ENCODE measurements at places on chromosomes 12 and 14.

- no peak for DNase-seq
These were observed 30.9 kb downstream of the CCDC92 start for GRCh38 chr12:123941624-123942237.

- no peak for DNase-seq
These were observed 716.4 kb downstream of the FSCB start for GRCh38 chr14:43790681-43791080.

DNA sequence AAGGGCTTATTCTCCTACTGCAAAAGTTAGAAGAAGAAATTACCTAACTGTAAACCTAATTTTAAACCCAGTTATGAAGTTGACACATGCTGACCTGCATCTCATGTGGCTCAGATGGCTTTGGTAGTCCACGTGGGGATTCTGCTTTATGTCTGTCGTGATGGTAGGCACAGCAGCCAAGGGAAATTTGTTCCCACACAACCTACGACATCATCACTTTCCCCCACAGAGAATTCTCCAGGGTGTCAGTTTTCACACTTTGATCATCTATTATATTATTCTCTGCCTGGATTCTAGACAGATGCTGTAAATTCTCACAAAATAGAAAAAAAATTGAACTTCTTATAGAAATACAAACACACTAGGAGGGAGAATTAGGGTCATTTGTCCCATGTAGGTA is 70.6 kb downstream of the PTHLH start:
- no peak for DNase-seq

- no peak for DNase-seq
These were observed 53.4 kb downstream of the ELK3 start for GRCh38 chr12:96247563-96247962.

- no peak for DNase-seq
These were observed 327.7 kb downstream of the RAD51B start for GRCh38 chr14:68147303-68147702.

GRCh38 chr12:76441016-76441415 is 92.8 kb upstream of the BBS10 start:
- no peak for DNase-seq

DNA sequence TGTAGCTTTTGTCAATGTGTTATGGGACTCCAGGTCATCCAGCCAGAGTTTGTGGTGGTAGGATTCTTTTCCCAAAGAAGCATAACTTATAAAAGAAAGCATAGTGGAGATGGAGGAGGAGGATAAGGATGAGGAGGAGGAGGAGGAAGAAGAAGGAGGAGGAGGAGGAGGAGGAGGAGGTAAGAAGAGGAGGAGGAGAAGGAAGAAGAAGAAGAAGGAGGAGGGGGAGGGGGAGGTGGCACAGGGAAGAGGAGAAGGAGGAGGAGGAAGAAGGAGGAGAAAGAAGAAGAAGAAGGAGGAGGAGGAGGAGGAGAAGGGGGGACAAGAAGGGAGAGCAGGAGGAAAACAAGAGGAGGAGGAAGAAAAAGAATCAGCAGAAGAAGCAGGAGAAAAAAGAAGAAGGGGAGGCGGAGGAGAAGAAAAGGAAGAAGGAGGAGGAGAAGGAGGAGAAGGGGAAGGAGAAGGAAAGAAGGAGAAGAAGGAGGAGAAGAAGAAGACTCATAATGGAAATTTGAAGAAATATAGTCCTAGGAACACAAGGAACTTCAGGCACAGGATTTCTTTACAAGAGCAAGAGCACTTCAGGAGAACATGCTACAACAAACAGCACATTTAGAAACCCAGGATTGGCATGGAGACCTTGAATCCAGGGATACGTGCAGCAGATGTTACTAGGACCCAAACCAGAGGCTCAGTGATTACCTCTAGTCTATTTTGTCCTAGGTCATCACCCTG is 22.6 kb downstream of the TSPAN8 start:
- no peak for DNase-seq

DNA sequence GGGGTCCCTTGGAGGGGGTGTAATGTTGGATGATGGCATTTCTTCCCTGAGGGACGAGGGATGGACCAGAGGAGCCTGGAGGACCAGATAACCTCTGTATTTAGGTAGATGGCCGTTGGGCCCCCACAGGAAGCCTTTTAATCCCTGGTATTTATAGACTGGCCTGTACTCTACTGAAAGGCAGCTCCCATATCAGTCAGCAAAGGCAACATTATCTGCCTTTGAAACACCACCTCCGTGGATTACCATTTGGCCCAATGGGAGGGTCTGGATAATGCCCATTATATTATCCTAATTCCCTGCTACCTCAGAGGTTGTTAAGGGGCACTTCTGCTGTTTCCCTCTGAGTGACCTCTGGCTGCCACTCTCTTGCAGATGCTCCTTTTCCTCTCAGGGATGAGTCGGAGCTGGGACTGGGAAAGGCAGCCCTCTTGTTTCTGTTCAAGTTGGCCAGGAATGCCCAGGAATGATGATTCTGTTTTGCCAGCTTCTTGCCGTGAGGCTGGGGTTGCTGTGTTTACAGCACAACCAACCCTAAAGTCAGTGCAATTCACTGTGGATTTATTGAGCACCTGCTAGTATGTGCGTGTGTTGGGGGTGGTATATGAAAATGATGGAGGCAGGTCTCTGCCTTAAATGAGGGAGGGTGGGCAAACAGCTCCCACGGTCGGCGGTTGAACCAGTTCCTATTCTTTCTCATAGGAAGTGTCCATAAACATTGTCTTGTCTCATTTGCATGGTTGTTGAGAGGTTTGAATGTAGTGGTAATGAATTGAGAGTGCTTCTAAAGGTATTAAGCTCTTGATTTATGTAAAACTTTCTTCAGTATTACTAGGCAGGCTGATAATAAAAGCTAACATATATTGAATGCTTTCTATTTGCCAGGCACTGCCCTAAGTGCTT is 18.1 kb downstream of the SUSD6 start:
- DNase-seq, result no peak

DNA sequence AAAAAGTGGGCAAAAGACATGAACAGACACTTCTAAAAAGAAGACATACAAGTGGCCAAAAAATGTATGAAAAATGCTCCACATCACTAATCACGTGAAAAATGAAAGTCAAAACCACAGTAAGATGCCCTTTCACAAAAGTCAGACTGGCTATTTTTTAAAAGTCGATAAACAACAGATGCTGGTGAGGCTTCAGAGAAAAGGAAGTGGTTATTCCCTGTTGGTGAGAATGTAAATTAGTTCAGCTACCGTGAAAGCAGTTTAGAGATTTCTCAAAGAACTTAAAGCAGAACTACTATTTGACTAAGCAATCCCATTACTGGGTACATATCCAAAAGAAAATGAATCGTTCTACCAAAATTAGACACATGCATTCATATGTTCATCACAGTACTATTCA is 237.0 kb downstream of the KIF21A start:
- DNase-seq, result no peak

DNA sequence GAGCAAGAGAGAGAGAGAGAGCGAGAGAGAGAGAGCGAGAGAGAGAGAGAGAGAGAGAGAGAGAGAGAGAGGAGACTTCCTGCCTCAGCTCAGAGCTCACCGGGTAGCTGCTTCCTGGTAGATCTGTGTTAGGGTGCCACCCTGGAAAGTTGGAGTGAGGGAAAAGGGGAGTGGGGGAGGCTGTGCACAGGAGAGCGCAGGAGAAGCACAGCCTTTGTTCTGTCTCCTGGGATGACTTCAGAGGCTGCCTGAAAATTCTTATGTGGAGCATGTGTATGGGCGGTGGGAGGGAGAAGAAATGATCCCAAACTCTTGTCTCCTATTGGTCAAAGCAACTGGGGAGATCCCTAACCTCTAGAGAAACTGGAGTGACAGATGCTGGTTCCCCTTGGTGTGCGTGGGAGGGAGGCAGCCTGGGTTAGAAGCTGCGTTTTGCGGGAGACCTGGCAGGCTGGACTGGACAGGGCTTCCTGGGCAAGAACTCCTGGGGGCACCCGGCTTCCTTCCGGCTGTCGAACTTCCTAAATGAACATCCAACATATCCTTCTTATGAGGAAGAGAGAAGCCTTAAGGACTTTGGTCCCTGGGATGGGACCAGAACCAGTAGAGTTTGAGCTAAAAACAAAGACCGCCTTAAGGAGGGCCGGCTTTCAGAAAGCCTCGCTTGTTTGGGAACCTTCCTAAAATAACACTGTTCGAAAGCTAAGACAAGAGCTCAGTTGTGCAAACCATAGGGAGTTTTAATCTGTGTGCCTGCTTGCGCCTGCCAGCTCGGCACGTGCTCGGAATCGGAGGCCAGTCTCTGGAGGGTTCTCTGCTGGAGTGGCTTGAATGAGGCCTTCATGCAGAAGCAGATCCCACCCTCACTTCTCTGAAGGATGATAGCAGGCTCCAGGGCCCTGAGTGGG is 30.4 kb upstream of the BEGAIN start:
- DNase-seq, result no peak

DNA sequence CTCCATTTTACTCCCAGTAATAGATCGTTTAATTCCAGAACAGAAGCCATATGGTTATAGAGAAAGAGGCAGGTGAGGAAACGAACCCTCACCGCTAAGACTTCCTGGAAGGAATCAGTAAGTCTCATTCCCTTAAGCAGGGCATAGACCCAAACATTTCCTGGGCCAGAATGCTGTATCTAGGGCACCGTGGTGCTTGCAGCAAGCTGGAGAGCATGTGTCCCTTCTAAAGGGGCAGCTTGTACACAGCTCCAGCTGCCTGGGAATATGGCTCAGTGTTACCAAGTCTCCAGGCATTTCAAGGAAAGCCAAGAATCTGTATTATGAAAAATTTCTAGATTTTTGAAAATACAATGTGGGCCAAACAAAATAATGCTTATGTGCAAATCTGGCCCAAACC is 73.4 kb downstream of the PPM1H start:
- no peak for DNase-seq

- no peak for DNase-seq
These were observed 355.0 kb downstream of the ETNK1 start for GRCh38 chr12:22979854-22980469.

DNA sequence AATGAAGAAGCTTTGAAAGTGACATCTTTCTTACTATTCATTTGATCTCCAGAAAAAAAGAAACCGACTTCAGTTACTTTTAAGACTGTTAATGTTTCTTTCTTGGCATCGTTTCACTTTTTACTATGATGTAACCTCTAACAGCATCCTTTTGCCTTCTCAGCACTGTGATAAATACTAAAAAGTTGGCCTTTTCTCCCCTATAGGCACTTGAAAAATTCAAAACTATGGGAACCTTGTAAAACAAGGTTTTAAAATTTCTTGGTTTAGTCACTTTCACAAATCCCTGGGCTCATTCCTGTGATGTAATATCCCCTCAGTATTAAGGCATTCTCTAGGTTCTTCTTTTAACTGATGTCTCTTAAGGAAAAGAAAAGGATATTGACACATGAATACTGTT is 281.8 kb downstream of the EGLN3 start:
- DNase-seq, result no peak

DNA sequence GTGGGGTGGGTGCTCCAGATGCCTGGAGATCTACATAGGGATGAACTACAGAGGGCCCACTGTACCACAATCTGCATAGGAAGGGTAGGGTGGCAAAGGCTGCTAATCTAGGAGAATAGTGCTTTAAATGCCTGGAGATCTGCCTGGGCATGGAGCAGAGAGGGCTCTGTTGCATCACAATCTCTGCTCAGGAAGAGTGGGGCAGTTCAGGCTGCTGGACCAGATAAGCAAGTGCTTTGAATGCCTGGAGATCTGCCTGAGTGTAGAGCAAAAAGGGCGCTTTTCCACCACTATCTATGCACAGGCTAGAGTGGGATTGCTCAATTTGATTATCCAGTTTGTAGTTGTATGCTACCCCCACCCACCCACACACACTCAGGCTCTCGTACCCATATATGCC is 886.3 kb upstream of the SEL1L start:
- DNase-seq, result no peak

GRCh38 chr12:32789916-32790315 is 34.2 kb upstream of the YARS2 start:
- no peak for DNase-seq

DNA sequence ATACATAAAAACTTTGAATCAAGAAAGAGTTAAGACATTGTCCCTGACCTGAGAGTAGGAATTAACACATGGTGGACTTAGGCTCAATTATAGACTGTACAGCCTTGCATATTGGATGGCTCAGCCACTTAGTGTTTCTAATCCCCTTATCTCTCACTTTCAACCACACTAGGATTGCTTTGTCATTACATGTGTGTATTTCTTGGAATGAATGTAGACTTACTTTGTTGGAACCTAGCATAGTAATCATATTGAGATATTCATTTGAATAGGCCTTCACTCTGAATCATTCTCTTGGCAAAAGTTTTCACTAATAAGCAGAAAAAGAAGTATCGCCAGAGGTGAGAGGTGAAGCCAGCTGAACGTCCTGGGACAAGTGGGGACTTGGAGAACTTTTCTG is 1973.9 kb upstream of the FLRT2 start:
- DNase-seq, result no peak

- no peak for DNase-seq
These were observed 8.8 kb downstream of the DTX1 start for GRCh38 chr12:113065126-113066007.

- no peak for DNase-seq
These were observed 10.6 kb downstream of the SRP54 start for GRCh38 chr14:34993426-34993825.

DNA sequence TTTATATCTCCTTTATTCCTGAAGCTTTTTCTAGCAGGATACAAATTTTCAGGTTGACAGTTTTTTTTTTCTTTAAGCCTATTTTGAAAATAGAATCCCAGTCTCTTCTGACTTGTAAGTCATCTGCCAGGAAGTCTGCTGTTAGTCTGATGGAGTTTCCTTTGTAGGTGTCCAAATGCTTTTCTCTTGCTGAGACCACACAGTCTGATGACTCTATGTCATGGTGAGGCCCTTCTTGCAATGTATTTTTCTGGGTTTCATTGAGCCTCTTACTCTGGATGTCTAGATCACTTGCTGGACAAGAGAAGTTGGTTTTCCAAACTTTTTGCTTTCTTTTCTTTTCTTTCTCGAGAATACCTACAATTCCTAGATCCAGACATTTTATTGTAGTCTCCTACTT is 30.6 kb downstream of the USP15 start:
- no peak for DNase-seq

- no peak for DNase-seq
These were observed 2.1 kb downstream of the TSSK4 start for GRCh38 chr14:24207625-24208024.

DNA sequence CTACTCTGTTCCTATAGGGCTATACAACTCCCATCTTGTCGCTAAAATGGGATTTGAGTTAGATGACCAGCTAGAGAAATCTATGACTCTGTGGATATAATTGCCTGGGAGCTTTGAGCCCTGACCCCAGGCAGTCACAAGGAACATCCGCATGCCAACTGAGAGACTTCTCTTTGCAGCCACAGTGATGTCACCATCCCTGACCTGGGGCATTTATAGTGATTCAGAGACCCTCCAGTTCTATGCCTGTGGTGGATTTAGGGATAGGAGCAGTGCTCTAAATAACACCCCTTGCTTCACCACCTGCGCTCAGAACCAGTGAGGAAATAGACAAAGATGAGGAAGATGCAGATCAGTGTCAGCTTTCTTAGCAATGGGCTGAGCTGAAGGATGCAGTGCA is 86.2 kb downstream of the RIN3 start:
- DNase-seq, result no peak

GRCh38 chr12:92717202-92717601 is 14.4 kb downstream of the PLEKHG7 start:
- DNase-seq, result no peak

- no peak for DNase-seq
These were observed 13.5 kb upstream of the FBRSL1 start for GRCh38 chr12:132476421-132476820.

All from activated CD8-positive, alpha-beta memory T cell treated with anti-CD3 and anti-CD28 coated beads for 1 hour (primary cell).